ENCODE measurements at places on chromosomes 6 and 20.

DNA sequence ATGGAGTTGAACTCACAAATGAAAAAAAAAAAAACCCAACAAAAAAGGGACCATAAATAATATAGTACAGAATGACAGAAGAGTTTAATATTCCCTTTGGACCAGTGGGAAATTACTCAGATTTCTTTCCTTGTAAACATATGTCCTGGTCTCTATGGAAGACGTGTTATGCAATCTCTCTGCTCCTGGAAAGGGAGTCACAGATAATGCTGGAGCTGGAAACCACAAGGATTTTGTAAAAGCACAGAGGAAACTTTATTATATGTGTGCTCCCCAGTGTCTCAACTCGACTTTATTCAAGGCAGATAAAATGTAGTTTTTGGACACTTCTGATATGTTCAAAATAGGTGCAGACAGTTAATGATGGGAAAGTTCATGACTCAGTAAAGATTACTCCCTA is 88.1 kb upstream of the ZFP64 start:
- DNase-seq: no peak

- DNase-seq: no peak
These were observed 88.4 kb upstream of the CCDC167 start for GRCh38 chr6:37587866-37588734.

- DNase-seq: no peak
These were observed 213.1 kb downstream of the BTBD3 start for GRCh38 chr20:12130781-12131180.

- no peak for DNase-seq
These were observed 796 bp upstream of the RREB1 start for GRCh38 chr6:7106752-7107577.

DNA sequence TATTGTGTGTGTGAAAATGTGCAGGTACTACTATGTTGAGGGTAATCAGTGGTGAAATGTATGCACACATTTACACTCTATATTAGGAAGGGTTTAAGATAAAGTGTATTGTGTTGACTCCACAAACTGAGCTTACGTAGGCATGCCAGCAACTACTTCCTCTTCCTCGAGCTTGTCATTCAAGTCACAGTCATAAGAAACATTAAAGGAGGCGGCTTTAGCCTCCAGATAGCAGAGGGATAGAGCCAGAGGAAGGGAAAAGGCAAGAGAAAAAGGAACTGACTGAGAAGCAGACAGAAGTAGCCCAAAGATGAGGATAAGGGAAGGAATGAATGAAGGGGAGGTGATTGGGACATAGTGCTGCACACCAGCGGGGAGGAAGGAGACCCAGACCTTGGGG is 55.2 kb downstream of the SMLR1 start:
- DNase-seq: no peak

Measured in kidney epithelial cell (primary cell).